ENCODE measurements at places on chromosomes 5 and 9.

DNA sequence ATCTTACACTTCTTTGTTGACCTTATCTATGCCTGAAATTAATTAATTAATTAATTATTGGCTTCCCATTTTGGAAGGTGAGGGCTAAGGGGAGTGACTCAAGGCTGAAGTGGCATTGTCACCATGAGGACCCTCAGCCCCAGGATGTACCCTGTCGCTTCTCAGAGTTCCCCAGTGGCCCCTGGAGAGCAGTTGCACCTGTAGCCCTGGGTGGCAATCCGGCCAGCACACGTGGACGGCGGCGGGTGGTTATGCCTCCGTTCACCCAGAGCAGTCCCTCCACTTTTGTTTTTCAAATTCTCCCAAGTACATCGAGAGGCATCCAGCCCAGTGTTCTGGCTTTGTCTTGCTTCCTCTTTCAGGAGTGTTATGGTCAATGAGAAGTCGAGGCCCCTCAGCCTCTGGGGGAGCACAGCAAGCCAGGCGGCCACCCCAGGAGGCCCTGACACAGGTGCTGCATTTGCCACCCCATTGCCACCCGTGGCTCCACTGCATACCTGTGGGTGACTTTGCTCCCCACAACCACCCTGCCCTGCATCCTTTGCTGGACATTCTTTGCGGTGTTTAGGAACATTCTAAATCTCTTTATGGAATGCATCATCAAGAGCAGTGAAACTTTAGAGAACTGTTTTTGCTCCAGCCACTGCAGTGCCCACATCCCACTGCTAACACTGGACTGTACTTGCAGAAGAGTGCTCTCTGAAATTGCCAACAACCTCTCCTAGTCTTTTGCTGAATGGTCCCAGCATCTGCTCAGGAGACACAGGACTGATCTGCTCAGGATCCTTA lies 11.5 kb upstream of the IRX2 start:
- DNase-seq = no peak

GRCh38 chr5:161546470-161547301 lies at the start of gene GABRB2:
GABRB2 (minus strand) TSS chr5:161546725; CDS start chr5:161546643, 82 bp downstream.
- DNase-seq = peak; percentile 38

GRCh38 chr9:124222109-124222508 lies 35.6 kb upstream of the NEK6 start:
- no peak for DNase-seq

GRCh38 chr5:147601652-147602051 lies 91.8 kb upstream of the DPYSL3 start:
- DNase-seq = no peak

- no peak for DNase-seq
Observed at GRCh38 chr9:126096340-126096739, 230.3 kb upstream of the MVB12B start.

All from activated T-cell treated with anti-CD3 and anti-CD28 coated beads, Interleukin-2, amount 50 U/mL, for 48 hours (primary cell).